ENCODE measurements at places on chromosomes 2 and 18.
A peak's percentile ranks its signal among the peaks of the same experiment; 100 is the strongest.

GRCh38 chr2:30272761-30273573, 41.6 kb downstream of the LBH start:
- no peak overlapping the region for H3K4me3 ChIP-seq
- peaks cover 27% of the 10 kb centered on the region for H3K4me1 ChIP-seq
- DNase-seq: no peak
- H3K27ac ChIP-seq: no peak overlapping the region

GRCh38 chr2:118823633-118824032, 23.8 kb downstream of the EN1 start:
- no peaks in the 10 kb centered on the region for H3K4me1 ChIP-seq
- no peaks in the 10 kb centered on the region for H3K36me3 ChIP-seq
- H3K4me3 ChIP-seq: no peak overlapping the region
- H3K27ac ChIP-seq: no peak overlapping the region
- no peak for DNase-seq

GRCh38 chr2:26559556-26559955, 81.6 kb downstream of the CIB4 start:
- no peaks in the 10 kb centered on the region for H3K27me3 ChIP-seq
- peaks cover 18% of the 10 kb centered on the region for H3K4me1 ChIP-seq
- no peak for DNase-seq
- no peak overlapping the region for H3K27ac ChIP-seq
- no peak overlapping the region for H3K4me3 ChIP-seq
- H3K36me3 ChIP-seq: no peaks in the 10 kb centered on the region

DNA sequence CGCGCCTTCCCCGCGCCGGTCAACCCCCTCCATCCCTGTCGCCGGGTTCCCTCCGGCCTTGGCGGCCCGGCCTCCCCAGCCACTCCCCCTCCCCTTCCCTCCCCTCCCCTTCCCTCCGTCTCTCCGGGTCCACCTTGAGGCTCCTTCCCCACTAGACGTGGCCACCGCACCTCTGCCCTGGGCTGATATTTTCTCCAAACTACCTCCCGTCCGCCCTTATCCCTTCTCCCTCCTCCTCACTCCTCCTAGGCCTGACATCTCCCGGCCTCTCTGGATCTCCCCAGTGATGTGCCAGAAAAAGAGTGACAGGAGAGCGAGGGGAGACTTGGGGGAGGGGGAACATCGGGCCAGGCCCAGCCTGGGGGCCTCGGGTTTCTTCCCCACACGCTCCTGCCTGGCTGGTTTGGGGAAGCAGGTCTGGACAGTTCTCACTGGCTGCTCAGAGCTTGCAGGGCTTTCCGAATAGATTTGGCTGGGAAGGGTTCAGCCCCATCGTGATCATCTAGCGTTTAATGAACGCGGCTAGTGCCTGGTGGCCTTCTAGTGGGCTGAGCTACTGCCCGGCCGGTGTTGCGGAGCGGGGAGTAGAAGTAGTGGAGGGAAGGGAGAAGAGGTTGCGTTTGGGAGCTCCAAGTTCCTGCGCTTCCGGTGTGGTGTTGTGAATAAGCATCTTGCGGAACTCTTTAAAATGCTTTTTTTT, 641 bp downstream of the MAPRE3 start:
- H3K4me1 ChIP-seq: peaks cover 17% of the 10 kb centered on the region
- H3K27me3 ChIP-seq: no peaks in the 10 kb centered on the region
- peak overlapping the region; percentile 86 for H3K27ac ChIP-seq
- no peaks in the 10 kb centered on the region for H3K36me3 ChIP-seq
- H3K4me3 ChIP-seq: peak overlapping the region; percentile 80

GRCh38 chr2:196131949-196132925, 39.1 kb downstream of the STK17B start:
- no peaks in the 10 kb centered on the region for H3K36me3 ChIP-seq
- no peaks in the 10 kb centered on the region for H3K27me3 ChIP-seq
- DNase-seq: no peak

GRCh38 chr18:47748847-47749599, 181.4 kb downstream of the SMAD2 start:
- peak overlapping the region; percentile 35 for H3K4me3 ChIP-seq
- H3K36me3 ChIP-seq: no peaks in the 10 kb centered on the region
- H3K27ac ChIP-seq: no peak overlapping the region

Data from esophagus squamous epithelium (tissue), 5 donors.